ENCODE measurements at places on chromosomes 13 and 19.

DNA sequence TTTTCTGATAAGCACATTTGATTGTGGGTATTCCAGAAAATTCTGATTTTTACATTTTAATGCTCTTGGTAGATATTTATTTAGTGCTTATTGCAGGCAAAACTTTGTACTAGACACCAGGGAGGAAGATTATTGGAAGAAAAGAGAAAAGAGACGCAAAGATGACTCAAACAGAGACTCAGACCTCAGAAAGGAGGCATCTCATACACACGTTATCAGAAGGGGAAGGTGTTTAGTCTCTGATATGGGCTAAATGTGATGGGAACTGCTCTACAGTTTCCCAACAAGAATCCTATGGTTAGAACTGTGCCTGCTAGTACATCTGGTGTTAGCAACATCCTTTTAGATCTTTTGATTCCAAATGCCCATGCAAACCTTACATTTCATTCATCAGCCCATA lies 245.6 kb downstream of the KLF5 start:
- no peaks in the 10 kb centered on the region for H3K36me3 ChIP-seq
- no peak overlapping the region for H3K27ac ChIP-seq

DNA sequence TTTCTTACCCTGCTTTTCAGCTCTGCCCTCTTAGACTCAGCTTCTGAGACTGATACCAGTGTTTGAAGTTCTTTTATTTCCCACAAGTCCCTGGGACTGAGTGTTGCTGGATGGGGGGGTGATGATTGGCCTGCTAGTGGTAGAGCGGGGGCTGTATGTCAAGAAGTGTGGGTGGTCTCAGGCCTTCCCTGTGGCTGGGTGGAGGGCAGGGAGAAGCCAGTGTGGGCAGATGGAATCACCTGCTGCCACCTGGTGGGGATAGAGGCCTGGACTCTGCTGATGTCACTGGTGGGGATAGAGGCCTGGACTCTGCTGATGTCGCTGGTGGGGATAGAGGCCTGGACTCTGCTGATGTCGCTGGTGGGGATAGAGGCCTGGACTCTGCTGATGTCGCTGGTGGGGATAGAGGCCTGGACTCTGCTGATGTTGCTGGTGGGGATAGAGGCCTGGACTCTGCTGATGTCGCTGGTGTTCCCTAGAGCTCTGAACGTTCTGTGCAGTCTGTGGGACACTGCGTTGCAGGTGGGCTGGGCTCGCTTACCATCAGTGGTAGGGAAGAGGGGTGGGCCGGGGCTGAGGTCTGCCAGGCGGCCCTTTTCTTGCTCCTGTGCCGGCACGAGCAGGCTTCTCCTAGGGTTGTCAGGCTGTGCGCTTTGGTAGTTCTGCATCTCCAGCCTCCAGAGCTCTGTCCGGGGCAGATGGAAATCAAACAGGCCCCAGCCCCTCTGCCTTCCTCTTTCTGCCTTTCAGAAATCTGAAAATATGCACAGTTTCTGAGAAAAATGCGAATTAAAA lies 101.3 kb downstream of the ARHGEF7 start:
- H3K4me3 ChIP-seq, result no peak overlapping the region
- peaks cover 7% of the 10 kb centered on the region for H3K4me1 ChIP-seq
- H3K27ac ChIP-seq, result no peak overlapping the region
- peaks cover 17% of the 10 kb centered on the region for H3K36me3 ChIP-seq

- H3K4me3 ChIP-seq, result no peak overlapping the region
- no peaks in the 10 kb centered on the region for H3K36me3 ChIP-seq
- H3K27me3 ChIP-seq, result no peaks in the 10 kb centered on the region
- H3K4me1 ChIP-seq, result no peaks in the 10 kb centered on the region
These were observed 203.6 kb upstream of the NBEA start for GRCh38 chr13:34738254-34738992.

GRCh38 chr13:95251641-95252040 lies 49.6 kb downstream of the ABCC4 start:
- peaks cover 35% of the 10 kb centered on the region for H3K4me1 ChIP-seq
- peaks cover 5% of the 10 kb centered on the region for H3K36me3 ChIP-seq

DNA sequence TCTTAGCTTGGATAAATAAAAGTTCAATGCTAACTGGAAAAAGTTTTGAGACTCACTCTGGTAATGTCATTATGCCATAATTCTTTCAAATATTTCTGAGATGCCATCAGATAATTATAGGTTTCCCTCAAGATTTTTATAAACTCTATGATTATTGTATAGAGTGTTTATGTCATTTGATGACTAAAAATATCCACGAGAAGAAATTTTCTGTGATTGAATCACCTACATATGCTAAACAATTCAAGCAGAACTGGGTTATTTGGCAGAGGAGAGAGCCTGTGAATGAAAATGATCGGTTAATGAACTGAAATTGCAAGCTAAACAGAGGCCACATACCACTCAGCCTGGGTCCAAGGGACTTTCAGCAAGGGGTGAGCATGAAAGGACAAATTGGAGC lies 92.6 kb upstream of the TSC22D1 start:
- H3K27ac ChIP-seq, result peak overlapping the region; percentile 25
- no peaks in the 10 kb centered on the region for H3K27me3 ChIP-seq
- peaks cover 21% of the 10 kb centered on the region for H3K4me1 ChIP-seq
- no peak overlapping the region for H3K4me3 ChIP-seq

GRCh38 chr19:18683958-18684641 lies 620 bp downstream of the CRTC1 start:
- no peaks in the 10 kb centered on the region for H3K27me3 ChIP-seq
- no peak overlapping the region for H3K27ac ChIP-seq
- peak overlapping the region; percentile 68 for H3K4me3 ChIP-seq
- peaks cover 12% of the 10 kb centered on the region for H3K4me1 ChIP-seq
- H3K36me3 ChIP-seq, result no peaks in the 10 kb centered on the region

GRCh38 chr19:11447347-11448262 lies 12.2 kb downstream of the PRKCSH start:
- H3K4me3 ChIP-seq, result no peak overlapping the region

- no peak for DNase-seq
- no peaks in the 10 kb centered on the region for H3K36me3 ChIP-seq
- H3K4me3 ChIP-seq, result no peak overlapping the region
These were observed 855 bp downstream of the UNC13A start for GRCh38 chr19:17687141-17687856.

DNA sequence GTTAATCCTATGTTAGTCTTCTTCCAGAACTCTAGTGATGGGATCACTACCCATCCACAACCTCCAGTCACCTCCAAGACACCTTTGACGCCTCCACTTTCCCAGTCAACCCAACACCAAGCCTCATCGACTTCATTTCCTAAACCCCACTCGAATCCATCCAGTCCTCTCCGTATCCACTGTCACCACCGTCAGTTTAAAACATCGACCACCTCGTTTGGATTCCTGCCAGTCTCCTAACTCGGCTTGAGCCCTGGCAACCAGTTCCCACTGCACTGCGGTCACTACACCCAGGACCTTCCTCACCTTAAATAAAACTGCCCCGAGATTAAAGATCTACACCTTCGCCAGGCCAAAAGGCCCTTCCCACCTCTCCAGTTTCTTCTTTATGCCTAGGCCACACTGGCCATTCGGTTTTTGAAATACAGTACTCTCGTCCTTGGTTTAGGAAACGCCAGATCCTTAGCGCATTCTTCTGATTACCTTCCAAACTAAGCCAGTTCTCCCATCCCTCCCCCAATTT lies 1.2 kb downstream of the MTIF3 start:
- H3K4me1 ChIP-seq, result peaks cover 11% of the 10 kb centered on the region
- no peak for DNase-seq
- H3K27me3 ChIP-seq, result no peaks in the 10 kb centered on the region
- peak overlapping the region; percentile 86 for H3K27ac ChIP-seq
- no peaks in the 10 kb centered on the region for H3K36me3 ChIP-seq

DNA sequence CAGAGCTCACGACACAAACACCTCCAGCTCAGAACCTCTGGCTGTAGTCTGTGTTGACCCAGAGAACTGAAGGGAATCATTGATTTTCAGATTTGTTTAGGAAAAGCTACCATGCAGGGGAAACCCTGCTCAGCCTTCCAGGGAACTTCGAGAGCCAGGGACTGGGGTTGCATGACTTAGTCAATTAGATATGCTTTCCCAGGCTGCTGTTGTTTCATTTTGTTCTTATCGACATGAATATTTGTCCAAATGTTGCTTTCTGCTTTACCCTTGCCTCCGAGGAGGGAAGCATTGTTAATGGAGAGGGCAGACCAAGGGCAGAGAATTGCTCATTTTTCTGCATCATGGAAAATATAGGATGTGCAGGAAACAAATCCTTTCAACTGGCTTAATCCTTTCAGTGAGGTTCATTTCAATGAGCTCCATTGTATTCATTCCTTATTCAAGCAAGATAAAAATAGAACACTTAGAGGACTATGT lies 82.5 kb downstream of the KLF5 start:
- no peaks in the 10 kb centered on the region for H3K27me3 ChIP-seq
- H3K36me3 ChIP-seq, result no peaks in the 10 kb centered on the region
- no peak overlapping the region for H3K27ac ChIP-seq
- H3K4me3 ChIP-seq, result no peak overlapping the region
- no peak for DNase-seq

GRCh38 chr13:94640721-94641120 lies 39.1 kb downstream of the GPR180 start:
- no peaks in the 10 kb centered on the region for H3K27me3 ChIP-seq
- DNase-seq, result no peak
- no peak overlapping the region for H3K4me3 ChIP-seq
- no peaks in the 10 kb centered on the region for H3K36me3 ChIP-seq
- no peak overlapping the region for H3K27ac ChIP-seq

GRCh38 chr19:35140962-35141836 lies 1.9 kb upstream of the FXYD7 start:
- H3K36me3 ChIP-seq, result no peaks in the 10 kb centered on the region
- peaks cover 17% of the 10 kb centered on the region for H3K4me1 ChIP-seq
- DNase-seq, result no peak
- peak overlapping the region; percentile 47 for H3K4me3 ChIP-seq

- no peaks in the 10 kb centered on the region for H3K27me3 ChIP-seq
- H3K4me3 ChIP-seq, result no peak overlapping the region
- no peak overlapping the region for H3K27ac ChIP-seq
- H3K4me1 ChIP-seq, result no peaks in the 10 kb centered on the region
- peaks cover 34% of the 10 kb centered on the region for H3K36me3 ChIP-seq
These were observed 19.7 kb downstream of the METTL21C start for GRCh38 chr13:102675115-102675514.
